ENCODE measurements at places on chromosomes 2 and 18. TPM values are rescaled to one million over a fixed set of nuclear protein-coding genes. Genes with fewer than 3 reads are reported as not detected.

Gene ICA1L
- 2.1 TPM for total RNA-seq

Gene CMPK2
- 0.67 TPM for total RNA-seq

Gene PAX8
- 1.4 TPM for total RNA-seq

Gene KLHL14
- not detected for total RNA-seq

Gene LRATD1
- 0.03 TPM for total RNA-seq

Gene FAM98A
- 68.5 TPM for total RNA-seq

Gene BMP10
- total RNA-seq = not detected

Gene IL36B
- 0.13 TPM for total RNA-seq

Gene DHRS9
- total RNA-seq = 3.2 TPM

Gene ZSWIM2
- not detected for total RNA-seq

Gene SNTG2
- not detected for total RNA-seq

Measured in A549 treated with CpdA at 1 μM for 4 hours (cell line).